ENCODE measurements at places on chromosomes 2 and 18.

GRCh38 chr2:237440819-237441281 is 26.9 kb upstream of the COL6A3 start:
- DNase-seq: no peak

DNA sequence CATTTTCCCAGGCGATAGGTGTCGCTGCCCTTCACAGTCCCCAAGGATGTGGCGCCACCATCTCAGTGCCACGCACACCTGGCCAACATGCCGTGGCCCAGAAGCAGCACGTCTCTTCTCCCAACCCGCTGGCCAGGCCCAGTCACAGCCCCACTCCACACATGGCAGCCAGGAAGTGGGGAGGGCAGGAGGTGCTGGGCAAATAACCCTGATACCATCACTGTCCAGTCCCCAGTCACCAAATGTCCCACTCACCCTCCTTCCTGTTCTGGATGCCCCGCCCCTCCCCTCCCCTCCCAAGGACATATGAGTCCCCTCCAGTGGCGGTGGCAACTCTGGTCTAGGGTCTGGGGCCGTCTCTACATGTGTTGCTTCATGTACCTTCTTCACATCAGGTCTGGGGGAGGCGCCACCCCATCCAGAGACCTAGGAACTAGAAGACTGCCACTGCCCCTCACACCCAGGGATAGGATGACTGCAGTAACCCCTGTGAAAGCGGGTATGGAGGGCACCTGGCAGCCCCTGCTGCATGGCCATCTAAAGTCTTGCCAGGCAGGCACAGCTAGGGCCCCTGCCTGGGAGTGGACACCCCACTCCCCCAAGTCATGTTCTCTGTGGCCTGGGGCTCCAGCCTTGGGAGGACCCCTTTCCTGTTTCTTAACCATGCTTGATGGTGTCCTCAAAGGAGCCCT is 7.3 kb upstream of the CAPN10 start:
- peak; percentile 34 for DNase-seq

DNA sequence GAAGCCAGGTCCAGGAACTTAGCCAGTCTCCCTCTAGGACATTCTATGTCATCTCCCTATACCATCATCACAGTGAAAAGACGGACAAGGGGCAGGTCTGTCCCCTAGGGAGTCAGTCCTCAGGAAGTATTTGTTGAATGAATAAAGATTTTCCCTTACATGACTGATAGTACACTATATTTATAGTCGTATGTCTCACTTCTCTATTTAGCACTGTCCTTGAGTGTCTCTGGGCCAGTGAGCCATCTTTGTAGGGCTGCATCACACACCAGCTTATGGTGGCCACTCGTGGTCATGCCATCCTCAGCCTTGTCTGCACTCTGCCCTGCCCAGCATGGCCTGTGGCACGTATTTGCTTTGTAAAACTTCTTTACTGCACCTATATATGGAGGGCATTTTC is 25.8 kb downstream of the PTPN18 start:
- no peak for DNase-seq

GRCh38 chr2:204051984-204052556 is 115.5 kb downstream of the ICOS start:
- peak; percentile 24 for DNase-seq

- DNase-seq: no peak
These were observed 524.6 kb upstream of the ZEB2 start for GRCh38 chr2:145044491-145044890.

DNA sequence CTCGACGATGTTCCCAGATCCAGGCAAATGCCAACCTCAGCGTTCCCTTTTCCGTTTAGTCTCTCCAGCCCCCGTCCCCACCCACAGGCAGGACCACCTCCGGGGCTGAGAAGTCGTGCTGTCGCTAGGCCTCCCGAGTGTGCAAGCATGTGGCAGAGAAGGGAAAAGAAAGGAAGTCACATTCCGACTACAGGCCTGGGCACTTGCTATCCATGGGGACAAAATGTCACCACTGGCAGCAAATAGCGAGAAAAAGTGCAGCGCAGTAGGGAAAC is 420 bp downstream of the PIGN start:
- DNase-seq: no peak

- DNase-seq: peak; percentile 8
These were observed 118.4 kb downstream of the LRRC30 start for GRCh38 chr18:7349181-7349837.

GRCh38 chr18:12654971-12655370 is 2.9 kb downstream of the SPIRE1 start:
- DNase-seq: no peak

DNA sequence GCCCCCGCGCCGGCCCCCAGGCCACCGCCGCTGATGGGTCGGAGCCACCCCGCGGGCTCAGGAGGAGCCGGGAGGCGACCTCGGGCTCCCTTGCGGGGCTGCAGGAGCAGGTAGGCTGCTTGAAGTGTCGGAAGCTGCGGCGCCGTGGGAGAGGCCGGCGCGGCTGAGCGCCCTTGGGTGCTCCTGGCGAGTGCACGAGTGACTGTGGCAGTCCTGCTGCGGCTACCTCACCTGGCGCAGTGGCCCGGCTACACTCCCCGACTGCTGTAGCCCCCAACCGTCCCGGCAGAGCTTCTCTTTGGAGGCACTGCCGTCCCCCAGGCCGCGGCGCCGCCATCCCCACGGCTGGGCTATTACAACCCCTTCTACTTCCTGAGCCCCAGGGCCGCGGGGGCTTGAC is 10.0 kb upstream of the LYPD6 start:
- DNase-seq: no peak

DNA sequence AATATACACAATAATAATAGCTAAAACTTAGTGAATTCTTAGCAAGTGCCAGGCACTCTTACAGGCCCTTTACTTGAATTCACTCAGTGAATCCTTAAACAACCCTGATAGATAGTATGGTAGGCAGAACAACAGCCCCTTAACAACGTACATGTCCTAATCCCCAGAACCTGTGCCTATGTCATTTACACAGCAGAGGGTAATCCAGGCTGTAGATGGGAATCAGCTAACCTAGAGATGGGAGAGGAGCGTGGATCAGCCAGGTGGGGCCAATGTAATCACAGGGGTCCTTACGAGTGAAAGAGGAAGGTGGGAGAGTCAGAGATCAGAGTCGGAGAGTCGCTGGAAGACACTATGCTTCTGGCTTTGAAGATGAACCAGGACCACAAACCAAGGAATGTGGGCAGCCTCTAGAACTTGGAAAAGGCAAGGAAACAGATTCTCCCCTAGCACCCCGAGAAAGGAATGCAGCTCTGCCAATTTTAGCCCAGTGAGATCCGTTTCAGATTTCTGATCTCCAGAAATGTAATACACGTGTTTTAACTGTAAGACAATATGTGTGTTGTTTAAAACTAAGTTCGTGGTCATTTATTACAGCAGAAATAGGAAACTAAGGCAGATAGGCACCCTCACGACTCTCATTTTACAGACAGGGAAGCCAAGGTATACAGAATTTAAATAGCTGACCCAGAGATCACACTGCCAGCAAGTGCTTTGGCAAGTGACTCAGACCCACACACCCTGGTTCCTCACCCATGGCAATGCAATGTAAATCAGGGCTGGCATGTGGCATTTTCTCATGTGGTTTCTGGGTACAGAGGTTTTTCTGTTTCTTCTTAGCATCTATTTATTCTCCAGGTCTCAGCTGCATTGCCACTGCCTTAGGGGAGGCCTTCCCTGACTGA is 68.9 kb downstream of the DOCK10 start:
- no peak for DNase-seq

GRCh38 chr2:62238236-62238635 is 42.3 kb downstream of the B3GNT2 start:
- no peak for DNase-seq

DNA sequence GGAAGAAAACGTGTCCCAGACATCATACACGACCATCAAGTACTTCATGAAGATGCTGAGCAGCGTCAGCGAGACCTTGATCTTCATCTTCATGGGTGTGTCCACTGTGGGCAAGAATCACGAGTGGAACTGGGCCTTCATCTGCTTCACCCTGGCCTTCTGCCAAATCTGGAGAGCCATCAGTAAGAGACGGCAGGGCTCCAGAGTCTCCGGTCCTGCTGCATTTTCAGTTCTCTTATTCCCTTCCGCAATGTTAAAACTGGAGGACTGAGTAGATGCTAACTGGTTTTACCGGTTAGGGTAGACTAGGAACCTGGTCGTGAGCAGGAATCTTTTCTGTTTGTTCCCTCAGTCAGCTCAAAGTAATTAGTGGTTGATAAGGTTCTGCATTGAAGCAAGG is 32.3 kb downstream of the SLC9A4 start:
- no peak for DNase-seq

DNA sequence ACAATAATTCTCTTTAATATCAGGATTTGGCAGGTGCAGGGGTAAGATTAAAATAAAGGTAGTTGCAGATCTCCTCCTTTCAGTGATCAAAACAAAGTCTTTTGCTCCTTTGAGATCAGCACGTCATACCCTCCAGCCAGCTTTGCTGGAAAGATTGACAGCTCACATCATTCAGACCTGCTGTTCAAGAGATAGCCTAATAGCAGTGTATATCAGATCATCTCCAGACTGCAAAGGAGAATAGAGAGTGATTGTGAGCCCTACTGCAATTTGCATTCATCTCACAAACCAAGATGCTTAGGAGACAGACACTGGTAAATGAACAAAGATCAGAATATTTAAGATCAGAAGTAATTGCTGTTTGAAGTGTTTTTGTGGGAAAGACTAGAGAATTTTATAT is 135.8 kb upstream of the DSEL start:
- no peak for DNase-seq

DNA sequence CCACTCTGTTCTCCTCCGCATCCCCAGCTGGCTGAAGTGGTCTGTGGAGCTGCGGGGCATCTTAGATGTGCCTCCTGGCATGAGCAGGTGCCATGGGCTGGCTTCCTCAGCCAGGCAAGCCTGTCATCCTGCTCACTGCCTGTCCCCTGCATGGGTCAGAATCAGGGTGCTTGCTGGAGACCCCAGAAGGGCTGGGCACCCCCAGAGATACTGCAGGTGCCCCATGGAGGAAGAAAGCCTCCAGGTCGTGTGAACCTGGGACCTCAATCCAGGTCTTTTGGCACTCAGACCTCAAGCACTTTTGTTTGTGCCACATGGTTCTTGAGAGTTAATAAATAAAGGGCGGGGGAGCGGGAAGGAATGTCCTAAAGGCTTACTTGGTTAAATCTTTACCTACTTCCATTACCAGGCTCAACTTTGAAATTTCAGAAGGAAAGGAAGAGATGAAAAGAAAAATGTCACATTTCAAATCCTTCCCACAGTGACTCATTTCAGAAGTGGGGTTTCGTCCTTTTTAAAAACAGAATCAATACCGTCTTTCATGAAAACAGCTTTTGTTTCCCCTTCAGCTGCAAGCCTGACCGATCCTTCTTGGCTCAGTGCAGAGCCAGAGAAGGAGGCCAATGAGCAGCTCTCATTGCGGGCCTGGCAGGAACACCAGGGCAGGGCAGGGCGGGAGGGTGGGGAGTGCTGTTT is 69.9 kb downstream of the RHOB start:
- no peak for DNase-seq

DNA sequence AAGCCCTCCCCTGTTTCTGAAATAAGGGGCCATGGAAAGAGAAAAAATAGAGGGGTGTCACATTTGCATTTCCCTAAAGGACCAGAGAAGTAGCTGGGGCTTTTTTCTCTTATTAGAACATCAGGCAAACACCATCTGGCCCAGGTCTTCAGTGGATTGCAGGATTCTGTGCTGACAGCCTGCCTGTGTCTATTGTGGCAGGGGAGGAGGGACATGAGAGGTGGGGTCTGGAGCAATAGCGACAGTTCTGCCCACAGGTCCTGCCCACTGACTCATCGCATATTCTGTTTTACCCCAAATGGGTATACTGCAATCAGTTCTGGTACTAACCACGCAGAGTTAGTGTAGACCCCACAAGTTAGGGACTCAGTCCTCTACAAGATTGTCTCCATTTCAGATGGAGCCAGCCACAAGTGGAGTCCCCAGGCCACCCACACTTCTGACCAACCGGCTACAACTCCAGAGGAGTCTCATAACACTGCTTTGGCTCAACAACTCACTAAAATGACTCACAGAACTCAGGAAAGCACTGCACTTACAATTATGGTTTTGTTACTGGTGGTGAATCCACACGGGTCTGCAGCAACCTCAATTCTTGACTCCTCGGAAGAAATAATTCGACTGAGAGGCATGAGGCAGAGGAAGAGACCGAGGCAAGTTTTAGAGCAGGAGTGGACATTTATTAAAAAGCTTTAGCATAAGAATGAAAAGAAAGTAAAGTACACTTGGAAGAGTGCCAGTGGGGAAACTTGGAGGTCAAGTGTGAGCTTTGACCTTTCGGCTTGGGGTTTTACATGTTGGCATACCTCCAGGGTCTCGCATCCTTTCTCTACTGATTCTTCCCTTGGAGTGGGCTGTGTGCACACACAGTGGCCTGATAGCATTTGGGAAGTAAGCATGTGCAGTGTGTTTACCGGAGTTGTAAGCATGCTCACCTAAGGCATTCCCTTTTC is 146.4 kb upstream of the SPATS2L start:
- DNase-seq: no peak

DNA sequence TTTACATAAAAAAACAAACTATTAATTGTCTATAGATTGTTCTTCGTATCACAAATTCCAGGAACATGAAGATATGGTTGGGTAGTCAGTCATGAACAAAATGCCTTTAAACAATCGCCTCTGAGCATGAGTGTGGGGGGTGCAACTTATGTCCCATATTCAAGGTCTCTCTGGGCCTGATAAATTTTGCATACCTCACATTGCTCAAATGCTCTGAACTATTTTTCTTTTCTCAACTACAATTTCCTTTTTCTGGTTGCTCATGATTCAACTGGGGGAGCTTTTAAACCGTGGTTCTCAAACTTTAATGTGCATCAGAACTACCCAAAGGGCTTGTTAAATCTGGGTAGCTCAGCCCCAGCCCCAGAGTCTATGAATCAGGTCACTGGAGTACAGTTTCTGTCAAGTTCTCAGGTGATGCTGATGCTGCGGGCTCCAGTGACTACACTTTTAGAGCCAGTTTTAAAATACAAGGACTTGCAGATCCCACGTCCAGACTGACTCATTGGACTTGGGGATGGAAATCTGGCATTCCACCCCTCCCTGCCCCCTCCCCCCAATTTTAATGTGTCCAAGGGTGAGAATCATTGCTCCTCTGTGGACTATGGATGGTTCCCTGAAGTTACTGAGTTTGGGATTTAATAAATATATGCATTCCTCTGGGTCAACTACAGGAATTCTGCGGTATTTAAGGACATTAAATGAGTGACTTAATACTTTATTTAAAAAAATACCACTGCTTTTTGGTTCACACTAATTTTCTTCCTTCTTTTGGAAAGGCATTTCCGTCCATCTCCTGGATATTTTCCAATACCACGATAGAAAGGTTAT is 1.5 kb upstream of the GPD2 start:
- DNase-seq: no peak

GRCh38 chr18:69980982-69981804 is 33.5 kb upstream of the CD226 start:
- no peak for DNase-seq

Measured in hematopoietic multipotent progenitor cell treated with erythropoietin and hydrocortisone succinate and interleukin-3 and kit ligand, for 4 days (in vitro differentiated cells).